NCI-H524 treated with DMSO at 0.1 percent for 48 hours (cell line): ENCODE measurements at places on chromosomes 1 and 21.

GRCh38 chr1:117664314-117664713 is 58.5 kb downstream of the TENT5C start:
- no peak for DNase-seq

GRCh38 chr1:17216078-17216477 is 11.2 kb downstream of the PADI1 start:
- DNase-seq: no peak

- no peak for DNase-seq
Observed at GRCh38 chr1:170407581-170407980, 124.4 kb upstream of the GORAB start.

DNA sequence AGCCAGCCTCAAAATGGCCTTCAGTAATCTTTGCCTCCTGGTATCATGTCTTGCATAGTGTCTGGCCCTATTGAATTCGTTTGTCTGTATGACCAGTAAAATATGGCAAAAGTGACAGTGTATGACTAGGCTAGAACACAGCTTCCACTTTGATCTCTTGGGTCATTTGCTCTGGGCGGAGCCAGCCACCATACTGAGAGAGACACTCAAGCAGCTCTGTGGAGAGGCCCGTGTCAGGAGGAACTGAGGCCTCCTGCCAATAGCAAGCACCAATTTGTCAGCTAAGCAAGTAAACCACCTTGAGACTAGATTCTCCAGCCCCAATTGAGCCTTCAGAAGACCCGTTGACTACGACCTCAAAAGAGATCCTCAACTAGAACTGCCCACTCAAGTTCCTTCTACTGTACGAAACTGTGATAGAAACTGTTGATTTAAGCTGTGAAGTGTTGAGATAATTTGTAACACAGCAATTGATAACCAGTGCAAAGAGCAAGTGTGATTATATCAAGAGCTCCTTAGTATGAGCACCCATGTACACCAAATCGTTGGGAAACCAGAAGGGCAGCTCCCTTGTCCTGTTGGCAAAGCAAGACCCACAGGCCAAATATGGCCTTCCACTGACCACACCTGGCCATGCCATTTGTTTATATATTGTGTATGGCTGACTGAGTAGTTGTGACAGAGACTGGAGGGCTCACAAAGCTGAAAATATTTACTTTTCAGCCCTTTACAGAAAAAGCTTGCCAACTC is 52.7 kb upstream of the SERBP1 start:
- DNase-seq: no peak

- no peak for DNase-seq
Observed at GRCh38 chr1:61332196-61332753, 249.9 kb downstream of the NFIA start.
